ENCODE measurements at places on chromosomes 2 and 18.

DNA sequence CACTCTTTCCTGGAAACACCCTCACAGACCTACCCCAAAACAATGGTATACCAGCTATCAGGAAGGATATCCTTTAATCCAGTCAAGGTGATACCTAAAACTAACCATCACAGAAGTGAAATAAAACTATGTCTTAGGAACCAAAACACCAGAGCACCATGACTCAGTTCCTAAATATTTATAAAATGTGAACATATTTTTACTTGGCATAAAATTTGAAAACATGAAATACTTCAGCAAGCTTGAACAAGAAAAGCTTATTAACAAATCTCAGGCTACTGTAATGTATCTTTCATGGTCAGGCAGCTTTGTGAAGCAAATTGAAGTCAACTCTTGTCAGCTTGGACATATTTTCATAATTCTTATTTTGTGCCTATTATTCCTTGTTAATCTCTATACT is 440.8 kb upstream of the CDH20 start:
- no peak for DNase-seq

DNA sequence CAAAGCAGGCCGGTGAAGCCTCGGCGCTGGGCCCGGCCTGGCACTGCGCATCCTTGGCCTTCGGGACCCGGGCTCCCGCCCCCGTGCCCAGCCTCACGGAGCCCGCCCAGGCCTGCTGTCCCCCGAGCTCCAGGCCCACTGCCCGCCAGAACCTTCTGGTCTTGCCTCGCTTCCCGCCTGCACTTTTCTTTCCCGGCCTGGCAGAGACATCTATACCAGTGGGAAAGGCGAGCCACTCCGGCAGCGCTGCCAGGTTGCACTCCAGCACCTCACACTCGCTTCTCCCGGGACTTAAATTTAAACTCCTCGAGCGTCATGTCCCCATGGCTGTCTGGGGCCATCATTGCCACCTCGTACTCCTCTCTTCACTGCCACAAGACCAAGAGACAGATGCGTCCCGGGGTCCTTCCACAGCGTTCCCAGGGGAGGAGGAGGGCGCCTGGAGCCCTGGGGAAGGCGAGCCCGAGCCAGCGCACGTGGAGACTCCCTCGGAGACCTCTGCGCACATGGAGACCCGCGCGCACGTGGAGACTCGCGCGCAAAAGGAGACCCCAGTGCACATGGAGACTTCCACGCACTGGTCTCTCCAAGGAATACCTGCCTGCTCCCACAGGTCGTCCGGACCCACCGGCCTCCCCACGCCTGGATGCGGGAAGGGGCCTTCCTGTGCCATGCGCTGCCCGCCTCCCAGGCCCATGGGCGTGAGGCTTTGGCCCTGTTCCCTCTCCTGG is 253.1 kb upstream of the SALL3 start:
- no peak for DNase-seq

DNA sequence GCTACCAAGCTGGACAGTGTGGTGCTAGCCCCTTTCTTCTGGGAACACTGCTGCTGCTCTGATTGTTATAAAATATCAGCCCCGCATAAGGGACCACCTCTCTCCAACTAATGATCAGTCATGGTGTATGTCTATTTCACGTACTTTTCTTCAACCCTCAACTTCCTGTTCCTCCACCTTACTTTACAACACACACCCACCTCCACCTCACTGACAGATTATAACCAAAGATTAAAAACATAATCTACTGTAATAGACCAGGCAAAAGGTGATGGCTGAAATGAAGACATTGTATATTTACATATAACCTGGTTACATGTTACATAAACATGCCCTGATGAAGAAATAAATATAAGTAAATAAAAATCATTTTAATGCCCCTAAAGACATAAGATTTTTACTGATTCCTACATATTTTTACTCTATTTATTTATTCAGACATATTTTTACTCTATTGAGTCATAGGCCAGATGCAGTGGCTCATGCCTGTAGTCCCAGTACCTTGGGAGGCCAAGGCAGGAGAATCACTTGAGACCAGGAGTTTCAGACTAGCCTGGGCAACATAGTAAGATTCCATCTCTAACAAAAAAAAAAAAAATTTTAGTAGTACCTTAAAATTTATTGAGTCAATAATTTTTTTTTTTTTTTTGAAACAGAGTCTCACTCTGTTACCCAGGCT is 12.8 kb downstream of the STK39 start:
- no peak for DNase-seq

DNA sequence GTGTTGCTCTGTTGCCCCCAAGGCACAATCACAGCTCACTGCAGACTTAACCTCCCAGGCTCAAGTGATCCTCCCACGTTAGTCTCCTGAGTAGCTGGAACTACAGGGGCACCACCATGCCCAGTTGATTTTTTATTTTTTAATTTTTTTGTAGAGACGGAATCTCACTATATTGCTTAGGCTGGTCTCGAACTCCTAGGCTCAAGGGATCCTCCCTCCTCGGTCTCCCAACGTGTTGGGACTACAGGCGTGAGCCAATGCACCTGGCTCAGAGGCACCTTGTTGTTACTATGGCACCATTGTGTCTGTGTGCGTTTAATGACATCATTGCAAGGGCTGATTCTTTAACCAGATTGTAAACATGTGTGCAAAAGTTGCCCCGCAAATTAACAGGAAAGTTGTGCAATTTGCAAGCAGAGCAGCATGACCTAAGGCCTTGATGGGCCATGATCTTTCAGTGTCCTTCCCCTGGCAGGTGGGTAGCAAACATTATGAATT is 22.6 kb downstream of the TCF23 start:
- no peak for DNase-seq

DNA sequence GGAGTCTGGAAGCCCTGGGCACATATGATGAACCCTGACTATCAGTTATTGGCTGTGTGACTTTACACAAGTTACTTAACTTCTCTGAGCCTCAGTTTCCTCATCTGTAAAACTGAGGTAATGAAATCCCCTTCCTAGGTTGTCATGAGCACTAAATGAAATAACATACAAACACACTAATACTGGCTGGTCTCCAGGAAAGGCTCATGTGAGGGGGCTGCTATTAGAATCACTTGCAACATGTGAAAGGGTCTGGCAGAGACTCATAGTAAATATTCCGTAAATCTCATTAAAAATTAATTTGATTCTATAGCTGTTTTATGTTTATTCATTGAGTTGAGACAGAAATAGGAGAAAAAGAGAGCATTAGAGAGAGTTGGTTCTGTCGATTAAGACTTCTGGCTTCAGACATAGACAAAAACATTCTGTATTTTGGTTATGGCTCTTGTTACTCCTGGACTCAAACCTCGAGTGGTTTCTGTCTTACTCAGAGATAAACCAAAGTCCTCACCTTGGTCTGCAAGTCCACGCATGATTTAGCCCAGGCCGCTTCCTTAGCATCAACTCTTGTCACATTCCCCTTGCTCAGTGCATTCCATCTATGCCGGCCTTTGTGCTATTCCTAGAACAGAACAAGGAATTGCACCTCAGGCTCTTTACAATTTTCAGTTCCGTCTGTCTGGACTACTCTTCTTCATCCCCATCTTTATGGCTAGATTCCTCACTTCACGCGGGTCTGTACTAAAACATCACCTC is 139.1 kb downstream of the NXPH2 start:
- DNase-seq: no peak

DNA sequence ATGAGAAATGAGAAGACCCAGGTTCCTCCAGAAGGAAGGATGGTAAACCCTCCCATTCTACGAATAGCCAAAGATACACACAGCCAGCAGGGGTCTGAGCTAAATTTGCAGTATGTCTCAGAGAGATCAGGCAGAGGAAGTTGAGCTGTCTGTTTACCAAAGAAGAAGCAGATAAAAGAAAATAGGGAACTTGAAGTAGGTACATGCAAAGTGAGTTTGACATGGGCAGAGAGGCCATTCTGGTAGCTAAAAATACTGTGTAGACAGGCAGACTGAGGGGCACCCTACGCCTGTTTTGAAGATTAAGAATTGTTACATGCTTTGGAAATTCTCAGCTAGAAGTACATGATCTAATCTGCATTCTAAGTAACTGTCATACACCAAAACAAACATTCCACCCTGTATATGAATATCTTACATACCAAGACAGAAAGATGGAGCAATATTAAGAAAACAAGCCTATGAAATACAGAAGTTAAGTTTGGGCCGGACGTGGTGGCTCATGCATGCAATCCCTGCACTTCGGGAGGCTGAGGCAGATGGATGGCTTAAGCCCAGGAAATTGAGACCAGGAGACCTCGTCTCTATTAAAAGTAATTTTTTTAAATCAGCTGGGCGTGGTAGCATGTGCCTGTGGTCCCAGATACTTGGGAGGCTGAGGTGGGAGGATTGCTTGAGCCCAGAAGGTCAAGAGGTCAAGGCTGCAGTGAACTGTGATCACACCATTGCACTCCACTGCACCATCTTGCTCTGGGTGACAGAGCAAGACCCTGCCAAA is 157.9 kb downstream of the ANKRD44 start:
- no peak for DNase-seq

DNA sequence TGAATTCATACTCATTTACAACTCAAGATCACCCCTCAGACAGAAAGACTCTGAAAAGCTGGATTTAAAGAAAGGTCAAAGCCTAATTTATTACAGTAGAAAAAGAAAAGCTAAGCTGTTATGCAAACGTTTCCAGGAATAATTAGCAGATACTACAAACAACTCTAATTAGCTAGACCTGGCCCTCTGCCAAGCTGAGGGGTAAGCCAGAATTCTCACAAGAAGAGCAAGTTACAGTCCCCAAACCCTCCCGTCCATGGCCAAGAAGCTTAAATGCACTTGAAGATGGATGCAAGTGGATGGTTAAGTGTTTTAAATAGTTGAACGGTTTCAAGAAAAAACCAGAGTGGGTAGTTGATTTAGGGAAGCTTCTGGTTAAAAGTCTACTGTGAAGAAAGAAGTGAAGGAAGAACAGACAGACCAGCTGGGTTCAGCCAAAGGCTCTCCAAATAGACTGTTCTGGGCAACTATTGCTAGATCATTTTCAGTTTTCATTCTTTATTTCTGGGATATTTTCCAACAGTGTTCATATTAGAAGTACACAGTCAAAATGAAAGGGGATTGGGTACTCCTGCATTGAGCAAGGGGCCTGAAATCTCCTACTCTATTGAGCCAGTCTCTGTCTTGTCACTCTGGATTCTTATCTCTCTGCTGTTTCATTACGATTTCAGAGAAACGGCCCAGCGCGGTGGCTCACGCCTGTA is 4.8 kb downstream of the LMAN2L start:
- DNase-seq: no peak

GRCh38 chr2:132401326-132401725 is 15.3 kb upstream of the GPR39 start:
- DNase-seq: no peak

- no peak for DNase-seq
Observed at GRCh38 chr18:58723810-58724602, 52.7 kb downstream of the MALT1 start.

DNA sequence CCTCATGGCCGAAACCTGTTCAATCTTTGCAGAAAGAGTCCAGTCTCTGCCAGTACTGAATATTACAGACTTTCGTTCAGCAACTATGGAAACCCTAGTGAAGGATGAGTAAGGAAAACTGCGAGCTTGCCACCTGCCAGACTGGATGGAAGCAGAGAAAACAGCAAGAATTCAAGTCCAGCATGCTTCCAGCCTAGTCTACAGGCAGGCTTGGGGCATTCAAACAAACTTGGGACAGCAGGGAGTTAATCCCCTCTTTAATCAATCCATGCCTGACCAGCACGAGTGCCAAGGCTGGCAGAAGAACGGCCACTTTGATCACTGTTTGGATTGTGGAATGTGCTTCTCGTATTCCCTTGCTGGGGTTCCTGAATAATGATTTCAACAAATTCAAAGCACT is 145.2 kb downstream of the EPHA4 start:
- DNase-seq: no peak

- no peak for DNase-seq
Observed at GRCh38 chr18:32961538-32961937, 188.7 kb upstream of the KLHL14 start.

DNA sequence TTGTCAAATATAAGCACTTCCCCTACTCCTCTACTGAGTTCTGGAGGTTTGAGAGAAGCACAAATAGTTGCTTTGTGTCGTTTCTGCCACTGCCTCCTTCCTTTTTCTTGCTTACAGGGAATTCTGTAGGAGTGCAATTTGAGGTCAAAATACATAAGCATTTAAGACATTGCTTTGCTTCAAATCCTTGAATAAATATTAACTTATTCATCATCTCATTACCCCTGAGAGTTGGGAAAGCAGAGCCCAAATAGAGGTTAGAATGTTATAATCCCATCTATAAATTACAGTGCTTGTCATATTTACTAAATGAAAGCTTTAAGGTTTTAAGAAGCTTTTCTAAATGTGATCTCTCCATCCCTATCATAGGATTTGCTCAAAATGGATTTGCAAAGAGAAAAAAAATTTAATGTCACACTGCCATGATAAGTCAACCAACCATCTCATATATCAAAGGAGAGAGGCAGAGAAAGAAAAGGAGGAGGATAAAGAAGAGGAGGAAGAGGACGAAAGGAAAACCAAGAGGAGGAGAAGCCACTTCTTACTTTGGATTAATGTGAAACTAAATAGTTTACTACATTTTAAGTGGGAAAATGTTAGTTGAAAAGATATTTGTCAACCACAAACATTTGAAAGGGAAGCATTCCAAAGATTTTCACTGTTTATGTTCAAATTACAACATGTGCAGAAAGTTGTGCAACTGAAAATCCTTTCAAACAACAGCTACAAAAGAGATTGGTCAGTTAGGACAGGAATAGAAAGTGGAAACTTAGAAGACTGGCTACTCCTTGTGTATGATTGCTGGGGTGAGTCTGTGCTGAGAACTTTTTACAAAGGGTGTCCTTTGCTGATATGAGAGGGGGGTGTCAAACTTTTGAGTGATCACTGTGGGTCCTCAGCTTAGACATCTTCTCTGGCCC is 277.3 kb upstream of the FN1 start:
- no peak for DNase-seq

- DNase-seq: no peak
Observed at GRCh38 chr2:53114582-53114981, 653.0 kb upstream of the CHAC2 start.

GRCh38 chr2:112147382-112148168 is 9.4 kb downstream of the FBLN7 start:
- peak; percentile 29 for DNase-seq

DNA sequence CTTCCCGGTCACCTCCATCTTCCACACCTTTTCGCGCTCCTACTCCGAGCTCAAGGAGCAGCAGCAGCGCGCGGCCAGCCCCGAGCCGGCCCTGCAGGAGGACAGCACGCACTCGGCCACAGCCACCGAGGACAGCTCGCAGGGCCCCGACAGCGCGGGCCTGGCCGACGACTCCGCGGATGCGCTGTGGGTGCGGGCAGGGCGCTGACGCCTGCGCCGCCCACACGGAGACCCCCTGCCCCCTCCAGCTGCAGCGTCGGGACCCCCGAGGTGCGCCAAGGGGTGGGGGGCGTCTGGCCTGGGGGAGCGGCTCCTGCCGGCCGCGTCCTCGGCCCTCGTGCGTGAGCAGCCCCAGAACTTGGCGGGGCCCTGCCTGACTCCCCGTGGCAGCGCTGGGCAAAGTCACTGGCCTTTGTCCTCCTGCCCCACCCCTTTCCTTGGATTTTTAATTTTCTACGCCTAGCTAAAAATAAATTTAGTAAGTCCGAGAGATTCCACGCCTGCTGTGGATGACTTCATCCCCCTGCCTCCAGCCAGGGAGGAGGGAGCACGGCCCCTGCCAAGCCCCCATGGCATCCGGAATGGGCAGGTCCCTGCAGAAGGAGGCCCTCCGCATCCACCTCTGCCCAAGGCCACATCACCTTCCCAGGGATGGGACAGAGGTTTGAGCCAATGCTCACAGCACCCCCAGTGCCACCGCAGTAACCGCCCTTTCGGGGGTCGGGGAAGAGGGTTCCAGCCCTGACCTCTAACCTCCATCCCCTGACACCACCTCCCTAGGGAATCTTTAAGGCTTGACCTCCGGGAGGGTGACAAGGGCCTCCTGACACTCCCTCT is 51.6 kb downstream of the SLC66A2 start:
- no peak for DNase-seq

GRCh38 chr2:22557406-22557805 is 827.6 kb upstream of the KLHL29 start:
- DNase-seq: no peak

All from right kidney (tissue), 9 donors.